ENCODE measurements at places on chromosomes 4 and X.

- no peak for DNase-seq
Observed at GRCh38 chrX:109624641-109625616, at the start of gene KCNE5. Gene KCNE5 (minus strand): TSS chrX:109625172. CDS start chrX:109625020, 152 bp downstream.

- DNase-seq, result no peak
Observed at GRCh38 chr4:47510506-47511143, 25.6 kb downstream of the ATP10D start.

DNA sequence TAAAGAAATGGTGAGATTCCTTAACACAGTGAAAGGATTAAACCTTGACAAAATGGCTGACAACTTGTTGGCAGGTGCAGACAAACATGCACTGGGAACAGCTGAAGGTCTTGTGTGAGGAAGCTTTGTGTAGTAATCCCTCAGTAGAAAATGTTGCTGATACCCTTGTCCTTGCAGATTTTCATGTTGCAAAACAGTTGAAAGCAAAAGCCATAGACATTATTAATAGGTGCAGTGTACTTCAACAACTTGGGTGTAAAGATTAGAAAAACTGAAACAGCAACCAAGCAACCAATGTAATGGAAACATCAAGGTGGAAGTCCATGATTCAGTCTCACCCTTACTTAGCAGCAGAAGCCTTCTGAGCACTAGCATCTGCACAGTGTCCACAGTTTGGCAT, 29.8 kb downstream of the UGT2B7 start:
- DNase-seq, result no peak

DNA sequence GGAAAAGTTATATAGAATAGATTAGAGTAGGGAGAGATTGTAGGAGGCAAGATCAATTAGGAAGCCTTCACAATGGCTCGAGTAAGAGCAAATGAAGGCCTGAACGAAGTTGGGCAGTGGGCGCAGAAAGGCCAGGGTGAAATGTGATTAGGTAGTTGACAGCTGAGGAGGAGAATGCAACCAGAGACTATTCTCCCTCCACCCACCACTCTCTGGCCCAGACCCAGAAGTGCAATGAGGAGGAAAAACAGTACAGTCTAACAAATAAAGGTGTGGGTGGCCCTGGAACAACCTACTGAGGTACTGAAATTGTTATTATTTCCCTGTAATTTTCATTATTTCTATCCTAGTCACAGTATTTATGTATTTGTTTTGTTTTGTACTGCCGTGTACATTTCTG, 176.7 kb downstream of the SLC39A8 start:
- no peak for DNase-seq

- DNase-seq, result no peak
Observed at GRCh38 chr4:147640331-147640730, 23.1 kb downstream of the TMEM184C start.

DNA sequence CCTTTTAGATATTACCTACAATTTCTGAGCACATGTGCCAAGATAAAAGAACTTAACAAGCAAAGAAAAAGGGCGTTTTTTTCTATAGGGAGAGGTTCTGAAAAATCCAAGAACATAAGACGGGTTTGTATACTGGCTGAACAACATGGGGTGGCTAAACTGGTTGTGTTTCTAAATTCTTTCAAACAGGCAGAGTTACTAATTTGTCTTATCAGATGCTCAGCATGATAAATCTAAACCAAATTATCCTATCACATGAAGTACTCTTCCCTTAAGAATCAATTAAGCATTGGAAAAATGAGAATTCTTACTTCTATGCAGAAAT, 45.4 kb upstream of the PGM2 start:
- no peak for DNase-seq

DNA sequence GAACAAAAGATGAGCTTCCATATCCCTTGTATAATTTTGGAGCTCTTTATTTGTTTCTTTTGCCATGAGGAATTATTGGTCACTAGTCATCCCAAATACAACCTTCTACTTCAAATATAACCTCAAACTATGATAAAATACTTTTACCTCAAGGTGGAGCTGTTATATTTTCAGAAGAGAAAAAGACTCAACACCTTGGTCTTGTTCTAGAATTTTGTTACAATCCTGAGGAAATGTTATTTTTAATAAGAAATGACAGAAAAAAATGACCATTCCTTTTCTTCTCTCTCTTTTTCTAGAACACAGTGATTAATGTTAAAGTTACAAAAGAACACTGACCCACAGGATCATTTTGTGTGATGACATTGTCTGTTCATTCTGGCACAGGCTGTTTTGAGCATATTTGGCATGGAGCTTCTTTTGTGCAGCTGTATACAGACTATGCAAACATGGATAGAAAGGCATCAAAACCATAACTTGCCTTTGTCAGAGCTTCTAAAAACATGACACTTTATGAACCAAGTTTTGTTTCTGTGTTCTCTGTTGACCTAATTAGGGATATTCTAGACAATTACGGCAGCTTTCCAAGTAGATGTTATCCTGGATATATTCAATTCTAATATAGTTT, 159.6 kb upstream of the CTSO start:
- DNase-seq, result no peak

DNA sequence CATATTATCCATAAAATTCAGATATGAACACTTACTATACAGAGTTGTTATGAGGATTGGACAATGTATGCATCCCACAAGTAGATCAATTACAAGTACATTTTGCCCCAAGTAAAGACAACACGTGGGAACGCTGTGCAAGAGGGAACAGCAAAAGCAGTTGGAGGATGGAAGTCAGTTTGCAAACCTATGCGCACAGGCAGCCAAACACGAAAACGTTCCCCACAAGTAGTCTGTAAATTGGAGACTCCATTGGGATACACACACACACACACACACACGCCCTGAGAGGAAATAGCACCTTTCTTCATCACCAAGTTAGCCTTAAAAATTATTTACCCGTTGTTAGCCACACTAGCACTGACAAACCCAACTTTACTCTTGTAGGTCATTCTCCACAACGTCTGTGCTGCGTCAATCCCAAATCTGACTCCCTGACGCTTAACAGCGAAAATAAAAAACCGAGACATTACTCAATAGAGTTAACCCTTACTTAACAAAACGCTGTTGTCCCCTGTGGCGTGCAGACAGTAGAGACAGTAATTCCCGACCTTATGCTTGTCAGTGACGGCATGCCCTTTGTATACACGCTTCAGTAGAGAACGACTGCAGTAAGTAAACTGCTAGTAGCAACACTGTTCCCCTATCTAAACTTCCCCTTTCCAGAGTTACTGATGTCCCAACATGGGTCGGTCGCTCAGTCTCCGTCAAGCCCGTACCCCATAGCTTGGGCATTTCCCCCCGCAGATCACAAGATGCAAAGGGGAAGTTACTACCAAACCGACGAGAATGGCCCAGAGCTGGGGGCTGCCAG, 730 bp downstream of the MANBA start:
- peak; percentile 33 for DNase-seq

- DNase-seq, result no peak
Observed at GRCh38 chrX:1222531-1223241, 10.2 kb upstream of the CRLF2 start.

DNA sequence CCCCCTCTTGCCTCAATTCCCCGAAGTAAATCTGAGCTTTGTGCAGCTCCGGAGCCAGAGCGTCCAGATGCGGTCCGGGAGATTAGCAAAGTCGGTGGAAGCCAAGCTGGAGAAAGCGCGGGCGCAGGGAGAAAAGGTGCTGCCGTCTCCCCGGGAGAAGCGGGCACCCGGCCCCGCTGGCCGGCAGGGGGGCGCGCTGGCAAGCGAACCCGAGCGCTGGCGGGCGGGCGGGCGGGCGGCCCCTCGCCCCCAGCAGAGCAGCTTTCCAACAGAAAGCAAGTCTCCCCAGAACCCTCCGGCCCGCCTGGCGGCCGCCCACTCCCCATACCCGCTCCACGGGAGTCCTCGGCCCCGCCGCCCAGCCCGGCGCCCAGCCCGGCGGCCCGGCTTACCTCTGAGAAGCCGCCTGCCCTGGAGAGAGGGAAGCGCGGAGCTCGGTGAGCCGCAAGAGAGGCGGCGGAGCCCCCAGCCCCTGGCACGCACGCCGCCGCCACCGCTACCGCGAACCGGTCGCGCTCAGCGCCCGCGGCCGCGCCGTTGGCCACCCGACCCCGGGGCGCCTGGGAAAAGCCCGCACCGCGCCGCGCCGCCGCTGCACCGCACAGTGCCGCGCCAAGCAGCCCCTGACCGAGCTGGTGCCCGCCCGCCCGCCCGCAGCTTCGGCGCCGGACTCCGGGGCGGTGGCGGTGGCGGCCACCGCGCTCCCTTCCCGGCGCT, 529 bp upstream of the CITED1 start:
- DNase-seq, result no peak

DNA sequence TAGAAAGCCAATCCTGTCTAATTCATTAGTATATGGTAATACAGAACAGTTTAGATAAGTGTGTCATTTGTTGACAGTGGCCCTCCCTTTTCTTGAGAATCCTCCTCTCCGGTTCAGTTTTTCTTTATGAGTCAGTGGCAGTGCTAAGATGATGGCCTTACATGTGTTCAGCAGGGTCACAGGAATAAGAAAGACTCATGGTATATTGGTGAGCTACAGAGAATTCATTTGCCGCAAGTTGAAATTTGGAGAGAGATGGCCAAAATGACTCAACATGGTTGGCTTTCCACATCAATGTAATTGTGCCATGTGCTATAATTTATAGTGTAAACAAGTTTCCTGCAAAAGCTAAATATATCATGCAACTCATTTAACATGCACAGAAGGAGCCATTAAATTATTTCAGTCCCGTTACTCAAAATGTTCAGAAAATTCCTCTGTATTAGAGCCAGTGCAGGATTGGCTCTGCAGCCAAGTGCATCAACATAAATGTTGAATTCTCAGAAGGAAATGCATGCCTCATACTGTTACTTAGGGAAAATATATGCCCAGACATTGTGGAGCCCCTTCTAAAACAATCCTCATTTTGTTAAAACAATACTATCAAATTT, 374.3 kb downstream of the AFF2 start:
- DNase-seq, result no peak

- no peak for DNase-seq
Observed at GRCh38 chr4:304969-305680, at the start of gene ZNF732. Gene ZNF732 (minus strand): TSS chr4:305474. CDS start chr4:305310, 164 bp downstream.

- no peak for DNase-seq
Observed at GRCh38 chrX:55213381-55213780, 6.8 kb upstream of the PAGE5 start.

- no peak for DNase-seq
Observed at GRCh38 chr4:67880866-67881610, 2.8 kb downstream of the TMPRSS11D start.

DNA sequence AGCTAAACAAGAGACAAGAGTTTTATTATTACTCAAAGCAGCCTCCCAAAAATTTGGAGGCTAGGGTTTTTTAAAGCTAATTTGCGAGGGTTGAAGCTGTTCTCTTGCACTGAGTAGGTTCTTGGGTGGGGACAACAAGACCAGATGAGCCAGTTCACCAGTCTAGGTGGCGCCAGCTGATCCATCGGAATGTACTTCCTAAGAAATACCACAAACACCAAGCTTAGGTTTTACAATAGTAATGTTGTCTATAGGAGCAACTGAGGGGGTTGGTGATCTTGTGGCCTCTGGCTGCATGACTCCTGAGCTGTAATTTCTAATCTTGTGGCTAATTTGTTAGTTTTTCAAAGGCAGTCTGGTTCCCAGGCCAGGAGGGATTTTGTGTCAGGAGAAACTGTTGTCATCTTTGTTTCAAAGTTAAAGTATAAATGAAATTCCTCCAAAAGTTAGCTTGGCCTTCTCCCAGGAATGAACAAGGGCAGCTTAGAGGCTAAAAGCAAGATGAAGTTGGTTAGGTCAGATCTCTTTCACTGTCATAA, 130.6 kb downstream of the SLC7A11 start:
- peak; percentile 66 for DNase-seq

DNA sequence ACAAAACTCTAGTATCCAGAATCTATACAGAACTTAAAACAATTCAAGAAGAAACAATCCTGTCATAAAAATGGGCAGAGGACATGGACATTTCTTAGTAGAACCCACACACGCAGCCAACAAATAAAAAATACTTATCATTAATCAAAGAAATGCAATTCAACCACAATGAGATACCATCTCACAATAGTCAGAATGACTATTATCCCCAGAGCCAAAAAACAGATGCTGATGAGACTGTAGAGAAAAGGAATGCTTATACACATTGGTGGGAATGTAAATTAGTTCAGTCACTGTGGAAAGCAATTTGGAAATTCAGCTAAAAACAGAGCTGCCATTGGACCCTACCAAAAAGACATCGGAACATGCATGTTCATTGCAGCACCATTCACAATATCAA, 37.9 kb downstream of the RAB40AL start:
- no peak for DNase-seq

GRCh38 chrX:9609499-9609898, 144.6 kb downstream of the TBL1X start:
- DNase-seq, result no peak

GRCh38 chr4:146179784-146180370, 4.4 kb downstream of the LSM6 start:
- DNase-seq, result no peak

- DNase-seq, result no peak
Observed at GRCh38 chr4:42396361-42396751, 932 bp upstream of the SHISA3 start.

- no peak for DNase-seq
Observed at GRCh38 chr4:180058691-180059215, 2184.4 kb upstream of the TENM3 start.

- no peak for DNase-seq
Observed at GRCh38 chr4:99847362-99847976, 30.8 kb downstream of the DAPP1 start.

DNA sequence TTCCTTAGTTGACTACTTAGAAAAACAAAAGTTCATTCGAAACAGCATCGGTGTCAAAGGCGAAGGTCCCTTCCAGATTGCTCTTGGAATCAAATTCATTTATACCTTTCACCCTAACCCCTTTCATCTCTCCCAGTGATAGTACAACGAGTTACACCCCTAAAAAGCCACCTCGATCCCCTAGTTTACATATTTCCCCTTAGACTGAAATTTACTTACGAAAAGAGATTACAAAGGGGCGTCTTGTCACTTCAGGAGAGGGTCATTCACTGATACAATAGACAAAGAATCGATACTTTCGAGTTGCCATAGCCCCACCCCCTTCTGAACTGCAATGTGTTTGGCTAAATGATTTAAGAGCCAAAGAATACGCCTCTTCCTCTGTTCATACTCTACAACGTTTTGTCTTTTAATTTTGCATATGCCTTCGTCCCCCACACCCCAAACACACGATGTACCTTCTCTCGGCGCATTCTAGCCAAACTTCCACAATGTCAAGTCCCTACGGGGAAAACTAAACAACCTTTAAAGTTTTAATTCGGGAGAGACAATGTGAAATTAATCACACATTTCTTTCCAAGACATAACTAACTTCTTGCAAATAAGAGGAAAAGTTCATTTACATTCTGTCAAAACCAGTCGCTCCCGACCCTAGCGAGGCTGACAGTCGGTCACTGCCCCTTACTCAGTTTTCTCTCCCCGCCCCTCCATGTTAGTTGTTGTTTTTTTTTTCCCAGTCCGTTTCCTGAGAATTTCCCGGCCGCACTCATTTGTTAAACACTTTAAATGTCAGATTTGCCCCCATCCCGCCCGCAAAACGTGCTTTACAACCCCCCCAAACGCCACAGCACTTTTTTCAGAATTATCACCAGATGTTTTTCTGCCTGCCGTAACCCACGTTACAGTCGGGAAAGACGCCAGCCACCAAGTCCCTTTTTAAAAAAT, 88.6 kb downstream of the HPRT1 start:
- no peak for DNase-seq

All from RCC 7860 (cell line).